Osteoblast (primary cell): ENCODE measurements at places on chromosomes 5 and 9. TPM values are rescaled to one million over a fixed set of nuclear protein-coding genes. Genes with fewer than 3 reads are reported as not detected.

DNA sequence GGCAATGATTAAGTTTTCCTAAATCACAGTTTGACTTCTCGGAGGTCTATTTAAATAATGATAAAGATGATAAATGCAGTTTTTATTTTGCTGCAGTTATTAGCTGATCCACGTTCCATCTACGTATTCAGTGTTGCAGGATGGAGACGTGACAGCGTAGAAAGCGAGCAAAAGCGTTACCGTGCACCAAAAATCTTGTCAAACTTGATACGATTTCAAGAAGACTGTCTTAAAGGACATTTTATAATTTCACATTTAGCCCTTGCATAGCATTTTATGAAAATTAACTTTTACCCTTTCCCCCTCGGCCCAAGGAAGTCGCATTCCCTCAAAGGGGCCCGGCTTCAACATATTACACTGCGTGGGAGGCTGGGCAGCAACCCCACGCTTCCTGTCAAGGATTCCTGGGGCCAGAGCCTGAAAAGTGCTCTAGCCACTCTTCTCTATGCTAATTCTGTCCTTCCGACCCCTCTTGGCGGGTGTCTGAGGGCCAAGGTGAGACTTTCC, 7.1 kb upstream of the PURA start:
- H3K36me3 ChIP-seq, result no peaks in the 10 kb centered on the region
- peaks cover 23% of the 10 kb centered on the region for H3K4me1 ChIP-seq
- H3K27me3 ChIP-seq, result no peaks in the 10 kb centered on the region
- peak; percentile 23 for DNase-seq
- peak overlapping the region; percentile 88 for H3K27ac ChIP-seq

- DNase-seq, result no peak
- H3K27ac ChIP-seq, result no peak overlapping the region
- no peak overlapping the region for H3K4me3 ChIP-seq
- peaks cover 9% of the 10 kb centered on the region for H3K27me3 ChIP-seq
- H3K36me3 ChIP-seq, result peaks cover 6% of the 10 kb centered on the region
Measured at GRCh38 chr5:5490774-5491347, 68.4 kb downstream of the ICE1 start.

DNA sequence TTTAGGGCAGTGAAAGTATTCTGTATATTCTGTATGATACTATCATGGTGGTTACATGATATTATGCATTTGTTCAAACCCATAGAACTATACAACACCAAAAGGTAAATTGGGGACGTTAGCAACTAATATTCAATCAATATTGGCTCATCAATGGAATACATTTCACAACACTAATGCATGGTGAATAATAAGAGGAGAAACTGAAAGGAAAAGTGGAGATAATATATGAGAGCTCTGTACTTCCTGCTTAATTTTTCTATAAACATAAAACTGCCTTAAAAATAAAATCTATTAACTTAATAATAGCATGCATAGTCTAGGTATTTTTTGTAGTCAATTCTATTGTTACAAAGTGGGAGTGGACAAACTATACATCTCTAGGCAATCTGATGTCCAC, 66.3 kb downstream of the TRIM32 start:
- no peaks in the 10 kb centered on the region for H3K4me1 ChIP-seq
- no peak overlapping the region for H3K4me3 ChIP-seq
- H3K27me3 ChIP-seq, result no peaks in the 10 kb centered on the region

DNA sequence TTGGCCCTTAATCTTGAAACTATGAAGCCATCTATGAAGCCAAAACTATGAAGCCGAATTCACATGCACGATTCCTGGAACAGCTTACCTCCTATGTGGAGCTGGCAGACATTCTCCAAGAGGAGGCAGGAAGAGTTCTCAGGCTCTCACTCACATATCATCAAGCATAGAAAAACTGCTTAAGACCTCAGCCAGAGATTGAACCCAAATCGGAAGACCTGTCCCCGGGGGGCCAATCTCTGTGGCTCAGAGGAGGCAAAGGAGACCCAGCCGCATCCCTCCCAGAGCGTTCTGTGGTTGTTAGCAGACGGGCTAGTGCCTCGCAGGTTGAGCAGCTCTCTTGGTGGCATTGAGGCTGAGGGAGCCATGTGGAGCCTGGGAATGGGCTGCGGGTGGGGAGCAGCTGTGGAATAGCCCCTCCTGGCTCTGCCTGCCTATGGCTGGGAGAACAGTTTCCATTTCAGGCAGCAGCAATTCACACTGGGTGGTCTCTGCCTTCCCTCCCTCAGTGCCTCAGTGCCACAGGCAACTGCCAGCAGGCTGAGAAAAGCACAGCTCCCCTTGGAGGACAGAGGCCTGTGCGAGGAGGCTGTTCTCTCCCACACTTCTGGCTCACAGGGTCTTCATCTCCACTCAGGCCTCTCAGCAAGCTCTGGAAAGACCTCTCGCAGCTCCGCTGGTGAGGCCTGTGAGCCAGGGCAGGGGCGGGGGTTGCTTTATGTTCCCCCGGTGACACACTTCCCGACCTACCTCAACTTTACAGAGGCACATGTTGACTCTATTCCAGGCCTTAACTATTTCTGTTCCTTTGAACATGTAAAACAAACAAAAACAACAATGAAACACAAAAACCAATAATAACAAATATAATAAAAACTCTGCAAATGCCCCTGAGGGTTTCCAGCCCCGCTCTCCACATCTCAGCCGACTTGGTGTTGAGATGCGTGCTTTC, 17.4 kb upstream of the TMEM174 start:
- no peak for DNase-seq
- no peak overlapping the region for H3K4me3 ChIP-seq
- H3K36me3 ChIP-seq, result no peaks in the 10 kb centered on the region
- no peak overlapping the region for H3K27ac ChIP-seq
- H3K4me1 ChIP-seq, result peaks cover 3% of the 10 kb centered on the region
- peaks cover 3% of the 10 kb centered on the region for H3K27me3 ChIP-seq

DNA sequence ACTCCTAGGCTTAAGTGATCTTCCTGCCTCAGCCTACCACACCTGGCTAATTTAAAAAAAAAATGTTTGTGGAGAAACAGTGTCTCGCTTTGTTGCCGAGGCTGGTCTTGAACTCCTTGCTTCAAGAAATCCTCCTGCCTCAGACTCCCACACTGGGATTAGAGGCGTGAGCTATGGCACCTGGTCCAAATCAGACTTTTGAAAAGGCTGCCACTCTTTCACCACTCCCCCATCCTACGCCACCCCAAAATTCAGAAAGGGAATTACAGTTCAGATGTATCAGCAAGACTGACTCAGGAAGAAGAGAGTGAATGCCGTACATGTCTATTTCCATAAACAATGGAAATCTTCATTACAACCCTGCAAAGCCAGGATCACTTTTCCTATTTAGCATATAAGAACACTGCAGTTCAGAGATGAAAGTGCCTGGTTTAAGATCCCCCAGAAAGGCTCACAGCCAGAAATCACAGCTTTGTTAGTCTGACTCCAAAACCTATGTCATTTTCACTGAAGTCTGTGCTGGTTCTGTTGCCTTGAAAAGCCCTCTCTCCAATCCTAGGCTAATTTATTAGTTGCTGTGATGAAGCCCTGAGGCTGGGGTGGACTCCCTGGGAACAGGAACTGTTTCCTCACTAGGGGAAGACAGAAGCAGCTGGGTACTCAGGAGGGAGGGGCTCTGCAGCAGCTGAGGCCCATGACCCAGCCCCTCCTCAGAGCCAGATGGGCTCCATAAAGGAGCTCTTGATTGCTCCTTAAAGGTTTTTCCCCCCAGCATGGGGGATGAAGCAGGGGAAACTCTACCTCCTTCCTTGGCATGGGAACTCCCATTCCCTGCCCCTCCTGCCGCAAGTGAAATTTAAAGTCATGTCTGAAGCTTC, 3.1 kb downstream of the FBLL1 start:
- H3K36me3 ChIP-seq, result no peaks in the 10 kb centered on the region
- no peaks in the 10 kb centered on the region for H3K4me1 ChIP-seq
- no peak overlapping the region for H3K4me3 ChIP-seq
- peak; percentile 60 for DNase-seq
- H3K27me3 ChIP-seq, result peaks cover 46% of the 10 kb centered on the region
- no peak overlapping the region for H3K27ac ChIP-seq

Gene OR1Q1
- total RNA-seq, result under 0.01 TPM in 1 of 2 replicates, not detected in the other

Gene CCL27
- total RNA-seq, result 0.36 TPM in 1 of 2 replicates, not detected in the other

Gene RXFP3
- total RNA-seq, result not detected in 2 replicates
